Mucosa of gallbladder (tissue), 1 donor: ENCODE measurements at places on chromosomes 12 and 14. TPM values are rescaled to one million over a fixed set of nuclear protein-coding genes. Genes with fewer than 3 reads are reported as not detected.

Gene PLEKHG7
- total RNA-seq = 0.29 TPM

Gene USP44
- total RNA-seq = 2.9 TPM

Gene STON2
- 41.3 TPM for total RNA-seq

- no peak for DNase-seq
Observed at GRCh38 chr14:102206918-102207317, 67.2 kb downstream of the WDR20 start.

DNA sequence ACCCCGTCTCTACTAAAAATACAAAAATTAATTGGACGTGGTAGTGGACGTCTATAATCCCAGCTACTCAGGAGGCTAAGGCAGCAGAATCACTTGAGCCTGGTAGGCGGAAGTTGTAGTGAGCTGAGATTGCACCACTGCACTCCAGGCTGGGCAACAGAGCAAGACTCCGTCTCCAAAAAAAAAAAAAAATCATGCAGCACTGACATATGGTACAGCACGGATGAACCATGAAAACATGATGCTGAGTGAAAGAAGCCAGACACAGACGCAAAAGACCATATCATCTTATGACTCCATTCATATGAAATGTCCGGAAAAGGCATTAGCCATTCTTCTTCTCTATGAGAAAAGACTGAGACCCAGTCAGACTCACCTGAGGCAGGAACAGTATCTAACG is 50.4 kb downstream of the PITPNM2 start:
- DNase-seq = no peak

- no peak for DNase-seq
Observed at GRCh38 chr12:68739891-68740290, 6.1 kb upstream of the SLC35E3 start.

DNA sequence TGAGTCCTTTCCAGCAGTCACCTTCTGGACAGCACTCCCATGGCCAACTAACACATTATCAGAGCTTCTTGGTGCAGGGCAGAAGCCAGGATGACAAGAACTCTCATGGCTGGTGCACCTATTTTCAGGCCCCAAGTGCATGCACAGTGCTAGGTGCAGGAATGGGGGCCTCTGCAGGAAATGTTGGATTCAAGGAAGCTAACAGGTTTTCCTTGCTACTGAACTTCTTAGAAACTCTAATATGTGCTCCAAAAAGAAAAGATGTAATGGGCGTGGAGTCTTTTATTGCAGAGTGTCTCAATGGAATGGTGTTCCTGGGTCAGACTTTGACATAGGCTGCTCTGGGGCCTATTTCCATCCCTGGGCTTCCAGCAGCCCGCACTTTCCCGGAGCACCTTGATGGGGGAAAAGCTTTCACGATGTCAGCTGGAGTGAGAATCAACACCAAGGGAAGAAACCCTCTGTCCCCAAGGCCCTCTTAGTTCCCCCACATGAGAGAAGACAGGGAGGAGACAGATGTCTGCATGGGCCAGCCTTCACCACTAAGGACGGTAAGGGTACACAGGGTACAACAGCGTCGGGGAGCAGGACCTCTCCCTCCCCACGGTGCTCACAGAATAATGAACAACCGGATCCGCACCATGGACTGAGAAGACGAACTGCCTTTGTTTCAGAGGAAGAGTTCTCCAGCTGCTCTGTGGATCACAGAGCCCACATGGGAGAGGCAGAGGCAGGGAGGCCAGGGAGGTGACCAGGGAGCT is 6.9 kb downstream of the KRT3 start:
- no peak for DNase-seq

DNA sequence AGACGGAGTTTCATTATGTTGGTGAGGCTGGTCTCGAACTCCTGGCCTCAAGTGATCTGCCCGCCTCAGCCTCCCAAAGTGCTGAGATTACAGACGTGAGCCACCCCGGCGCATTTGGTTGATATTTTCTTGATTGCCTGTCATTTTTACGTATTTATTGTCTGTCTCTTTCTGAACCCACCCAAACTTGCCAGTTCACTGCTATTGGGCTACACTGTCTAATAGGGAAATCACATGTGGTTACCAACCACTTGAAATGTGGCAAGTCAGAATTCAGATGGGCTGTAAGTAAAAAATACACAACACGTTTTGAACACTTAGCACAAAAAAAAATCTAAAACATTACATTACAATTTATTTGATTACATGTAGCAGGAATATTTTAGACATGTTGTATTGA is 2.1 kb downstream of the WSB2 start:
- DNase-seq = no peak
